ENCODE measurements at places on chromosomes 11 and 22. TPM values are rescaled to one million over a fixed set of nuclear protein-coding genes. Genes with fewer than 3 reads are reported as not detected.

SSTR3 gene
- total RNA-seq: 2.6 TPM

DNA sequence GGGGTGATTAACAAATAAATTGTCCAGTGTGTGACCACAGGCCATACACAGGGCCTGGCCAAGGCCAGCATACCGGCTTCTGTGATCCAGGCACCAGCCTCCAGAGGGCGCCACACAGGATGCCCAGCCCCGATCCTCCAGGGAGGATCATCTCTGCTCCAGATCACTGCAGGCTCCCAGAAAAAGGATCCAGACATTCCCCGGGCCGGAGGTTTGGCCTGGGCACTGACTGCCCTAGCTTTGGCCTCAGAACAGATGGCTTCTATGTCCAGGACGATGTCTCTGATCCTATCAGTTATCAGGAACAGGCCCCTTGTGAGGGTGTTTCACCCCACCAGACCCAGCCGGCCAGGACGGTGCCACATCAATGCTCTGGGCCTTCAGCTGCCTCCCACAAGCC is 74.5 kb upstream of the LMO1 start:
- ATAC-seq: peak; percentile 49

HOATZ gene
- not detected for total RNA-seq

GRCh38 chr11:133827556-133827955 is 17.8 kb downstream of the SPATA19 start:
- no peak for ATAC-seq

LSP1 gene
- total RNA-seq: 423 TPM

- no peak for ATAC-seq
These were observed 58.1 kb downstream of the TSPAN18 start for GRCh38 chr11:44784851-44785250.

DNA sequence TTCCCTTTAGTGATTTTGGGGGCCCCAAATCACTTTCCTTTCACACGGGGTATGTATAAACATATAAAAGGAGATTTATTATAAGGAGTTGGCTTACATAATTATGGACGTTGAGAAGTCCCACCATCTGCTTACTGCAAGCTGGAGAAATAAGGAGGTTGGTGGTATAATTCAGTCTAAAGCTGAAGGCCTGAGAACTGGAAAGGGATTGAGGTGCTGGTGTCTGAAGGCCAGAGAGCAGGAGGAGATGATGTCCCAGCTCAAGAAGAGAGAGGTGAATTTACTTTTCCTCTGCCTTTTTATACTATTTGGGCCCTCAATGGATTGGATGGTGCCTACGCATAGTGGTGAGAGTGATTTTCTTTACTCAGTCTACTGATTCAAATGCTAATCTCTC is 1.3 kb upstream of the ZNF202 start:
- ATAC-seq: no peak

OR51B4 gene
- total RNA-seq: not detected

- no peak for ATAC-seq
These were observed 170.0 kb upstream of the PDGFD start for GRCh38 chr11:104333977-104334376.

GRCh38 chr11:112529071-112529470 is 268.4 kb upstream of the PLET1 start:
- no peak for ATAC-seq

OR6A2 gene
- total RNA-seq: not detected

GRCh38 chr22:40441761-40442390 is 71.5 kb downstream of the SGSM3 start:
- no peak for ATAC-seq

Data from activated T-helper 17 cell treated with anti-CD3 and anti-CD28 coated beads, Interleukin-2, amount 50 U/mL, for 72 hours (primary cell).